ENCODE measurements at places on chromosomes 6 and 20. TPM values are rescaled to one million over a fixed set of nuclear protein-coding genes. Genes with fewer than 3 reads are reported as not detected.

GRCh38 chr6:79796197-79796596 is 151.2 kb downstream of the ELOVL4 start:
- no peak for DNase-seq

The EPHA7 gene
- 1.6 TPM for total RNA-seq

The IBTK gene
- total RNA-seq, result 54.9 TPM

DNA sequence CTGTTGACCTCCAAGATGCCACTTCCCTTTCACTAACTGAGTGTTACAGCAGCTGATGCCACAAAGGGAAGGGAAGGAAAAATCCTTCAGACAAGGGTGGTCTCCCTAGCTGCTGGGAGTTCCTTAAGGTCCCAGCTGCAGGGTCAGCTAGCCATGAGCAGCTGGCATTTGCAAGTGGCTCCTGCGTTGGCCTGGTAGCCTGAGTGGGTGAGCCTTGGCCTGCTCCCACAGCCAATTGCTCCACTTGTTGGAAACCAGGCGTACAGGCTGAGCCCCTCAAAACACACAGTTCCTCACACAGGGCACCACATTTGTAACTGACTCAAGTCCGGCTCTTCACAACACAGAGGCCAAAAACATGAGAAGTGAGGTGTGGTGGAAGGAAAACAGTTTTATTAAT is 16.7 kb downstream of the TTK start:
- DNase-seq, result no peak

GRCh38 chr20:50711113-50711825 is 19.9 kb upstream of the RIPOR3 start:
- DNase-seq, result peak; percentile 32

- no peak for DNase-seq
These were observed 43.9 kb upstream of the NOX3 start for GRCh38 chr6:155499574-155499973.
